IMR-90 (cell line): ENCODE measurements at places on chromosomes 2 and 18.
A peak's percentile ranks its signal among the peaks of the same experiment; 100 is the strongest.

- no peaks in the 10 kb centered on the region for H3K36me3 ChIP-seq
- H3K4me3 ChIP-seq, result no peak overlapping the region
- H3K27ac ChIP-seq, result no peak overlapping the region
- no peaks in the 10 kb centered on the region for H3K27me3 ChIP-seq
- peak; percentile 68 for DNase-seq
- no peaks in the 10 kb centered on the region for H3K4me1 ChIP-seq
Observed at GRCh38 chr2:166932032-166932431, 43.8 kb downstream of the XIRP2 start.

DNA sequence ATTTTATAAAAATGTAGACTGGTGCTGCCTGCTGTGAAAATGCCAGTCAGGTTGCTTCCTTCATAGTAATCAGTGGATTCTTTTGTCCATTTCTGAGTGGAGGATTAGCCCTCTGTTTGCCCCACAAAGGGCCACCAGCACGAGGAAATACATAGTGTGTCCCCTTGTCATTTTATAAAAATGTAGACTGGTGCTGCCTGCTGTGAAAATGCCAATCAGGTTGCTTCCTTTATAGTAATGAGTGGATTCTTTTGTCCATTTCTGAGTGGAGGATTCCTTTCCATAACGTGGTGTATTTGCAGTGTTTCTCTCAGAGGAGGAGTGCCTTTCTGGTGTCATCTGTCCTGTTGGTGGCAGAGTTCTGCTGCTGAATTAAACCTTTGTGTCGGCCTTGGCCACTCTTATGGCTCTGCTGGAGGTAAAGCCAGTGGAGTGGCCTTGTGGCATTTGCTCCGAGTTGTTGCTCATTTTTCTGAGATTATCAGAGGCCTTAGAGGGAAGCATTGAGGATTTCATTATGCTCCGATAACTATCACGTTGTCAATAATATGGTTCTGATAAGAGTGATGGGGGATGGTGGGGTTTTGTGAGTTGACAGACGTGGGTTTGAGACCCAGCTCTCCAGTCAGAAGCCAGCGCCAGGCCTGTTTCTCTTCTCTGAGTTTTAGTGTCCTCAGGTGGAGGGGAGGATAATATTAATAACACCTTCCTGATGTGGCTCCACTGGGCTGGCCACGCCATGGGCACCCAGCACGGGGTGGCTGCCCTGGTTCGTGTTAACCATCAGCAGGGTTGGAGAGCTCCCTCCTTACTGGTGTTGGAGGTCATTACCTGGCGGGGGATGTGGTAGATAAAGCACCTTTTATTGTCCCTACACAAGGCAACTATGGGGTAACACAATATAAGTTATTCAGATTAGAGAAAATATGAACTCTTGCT lies 96.6 kb downstream of the NEDD4L start:
- H3K27me3 ChIP-seq, result no peaks in the 10 kb centered on the region
- H3K4me1 ChIP-seq, result peaks cover 9% of the 10 kb centered on the region
- no peak overlapping the region for H3K4me3 ChIP-seq
- no peak overlapping the region for H3K27ac ChIP-seq
- no peaks in the 10 kb centered on the region for H3K36me3 ChIP-seq

DNA sequence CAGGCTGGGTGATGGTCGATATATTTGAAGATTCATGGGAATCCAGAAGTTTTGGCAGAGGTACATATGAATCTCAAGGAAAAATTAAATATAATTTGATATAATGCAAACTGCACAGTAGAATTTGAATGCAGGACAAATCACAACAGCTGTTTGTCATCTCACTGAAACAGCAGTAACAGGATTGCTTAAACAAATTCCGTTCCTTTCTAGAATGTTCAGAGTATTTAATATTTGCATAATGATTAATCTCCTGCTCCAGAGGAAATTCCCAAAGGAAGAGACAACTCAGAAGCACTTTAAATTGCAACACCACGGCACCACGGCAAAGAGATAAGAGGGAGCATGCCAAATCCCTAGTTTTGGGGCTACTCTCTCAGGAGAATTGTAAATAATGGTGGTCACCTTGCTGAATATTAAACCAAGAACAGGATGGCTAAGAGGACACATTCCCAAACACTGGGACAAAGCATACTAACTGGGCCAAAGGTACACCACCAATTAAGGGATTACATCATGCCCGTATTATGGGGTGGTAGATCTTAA lies 67.8 kb upstream of the MAP4K3 start:
- H3K4me3 ChIP-seq, result no peak overlapping the region
- H3K27me3 ChIP-seq, result no peaks in the 10 kb centered on the region
- H3K4me1 ChIP-seq, result peaks cover 33% of the 10 kb centered on the region
- peak; percentile 89 for DNase-seq

- H3K27ac ChIP-seq, result no peak overlapping the region
- no peak overlapping the region for H3K4me3 ChIP-seq
- H3K4me1 ChIP-seq, result no peaks in the 10 kb centered on the region
Observed at GRCh38 chr2:228409493-228409892, 228.0 kb upstream of the SPHKAP start.

- H3K36me3 ChIP-seq, result no peaks in the 10 kb centered on the region
- no peaks in the 10 kb centered on the region for H3K4me1 ChIP-seq
- H3K27me3 ChIP-seq, result peaks cover 20% of the 10 kb centered on the region
- no peak overlapping the region for H3K27ac ChIP-seq
Observed at GRCh38 chr2:241950413-241951315, 81.1 kb downstream of the RTP5 start.

DNA sequence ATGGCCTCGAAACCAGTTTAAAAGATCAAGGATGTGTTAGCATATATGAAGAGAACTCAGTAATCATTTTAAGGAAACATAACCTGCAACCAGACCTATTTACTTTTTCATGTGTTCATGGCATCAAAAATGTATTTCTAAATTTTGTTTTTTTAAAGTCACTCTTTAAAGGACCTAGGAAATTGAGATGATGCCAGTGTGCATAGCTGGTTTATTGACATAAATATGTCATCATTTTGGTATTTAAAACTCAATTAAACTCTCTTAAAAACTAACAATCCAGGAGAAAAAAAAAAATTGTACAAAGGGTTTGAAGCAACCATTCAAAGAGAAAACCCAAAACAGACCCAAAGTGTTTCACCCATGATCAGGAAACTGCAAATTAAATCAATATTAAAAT lies 198.9 kb upstream of the RND3 start:
- no peaks in the 10 kb centered on the region for H3K36me3 ChIP-seq
- no peak overlapping the region for H3K27ac ChIP-seq
- peaks cover 6% of the 10 kb centered on the region for H3K4me1 ChIP-seq
- no peak overlapping the region for H3K4me3 ChIP-seq
- no peaks in the 10 kb centered on the region for H3K27me3 ChIP-seq

- peak; percentile 48 for DNase-seq
- no peak overlapping the region for H3K4me3 ChIP-seq
- H3K27me3 ChIP-seq, result no peaks in the 10 kb centered on the region
- no peak overlapping the region for H3K27ac ChIP-seq
- H3K4me1 ChIP-seq, result peaks cover 8% of the 10 kb centered on the region
Observed at GRCh38 chr2:182404092-182404491, 22.7 kb downstream of the PDE1A start.

GRCh38 chr2:28622101-28622499 lies 126.2 kb downstream of the PLB1 start:
- H3K4me3 ChIP-seq, result no peak overlapping the region
- no peaks in the 10 kb centered on the region for H3K36me3 ChIP-seq
- no peaks in the 10 kb centered on the region for H3K27me3 ChIP-seq
- peak overlapping the region; percentile 74 for H3K27ac ChIP-seq
- no peak for DNase-seq

- H3K36me3 ChIP-seq, result no peaks in the 10 kb centered on the region
- peaks cover 5% of the 10 kb centered on the region; the same call in 1 of the 2 replicates for H3K4me1 ChIP-seq
- no peak overlapping the region for H3K27ac ChIP-seq
- H3K27me3 ChIP-seq, result no peaks in the 10 kb centered on the region
- no peak overlapping the region for H3K4me3 ChIP-seq
Observed at GRCh38 chr18:3069671-3070433, 56.9 kb upstream of the LPIN2 start.

DNA sequence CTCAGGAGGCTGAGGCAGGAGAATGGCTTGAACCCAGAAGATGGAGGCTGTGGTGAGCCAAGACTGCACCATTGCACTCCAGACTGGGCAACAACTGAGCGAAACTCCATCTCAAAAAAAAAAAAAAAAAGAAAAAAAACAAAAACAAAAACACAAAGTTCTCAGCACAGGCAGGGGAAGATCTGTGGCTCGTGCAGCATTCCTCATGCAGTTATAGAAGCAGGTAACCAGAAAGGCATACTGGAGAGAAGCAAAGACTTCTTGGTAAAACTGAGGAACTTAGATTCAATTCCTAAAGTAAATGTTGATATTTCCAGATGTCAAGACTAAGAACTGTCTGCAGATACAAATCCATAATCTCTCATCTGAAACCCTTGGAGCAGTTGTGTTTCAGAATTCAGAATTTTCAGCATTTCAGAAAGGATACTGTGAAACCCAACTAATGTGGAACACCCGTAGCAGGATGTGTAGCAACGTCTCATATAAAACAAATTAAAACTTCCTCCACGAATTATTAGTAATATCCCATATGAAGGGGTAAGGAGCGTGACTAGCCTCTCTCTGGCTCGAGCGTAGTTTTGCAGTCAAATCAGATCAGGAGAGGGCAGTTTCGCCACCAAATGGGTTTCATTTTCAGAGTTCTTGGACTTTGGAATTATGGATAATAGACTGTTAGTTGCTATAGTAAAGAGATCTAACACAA lies 13.2 kb upstream of the SLC25A52 start:
- H3K4me1 ChIP-seq, result no peaks in the 10 kb centered on the region
- no peaks in the 10 kb centered on the region for H3K27me3 ChIP-seq
- no peak overlapping the region for H3K4me3 ChIP-seq
- no peaks in the 10 kb centered on the region for H3K36me3 ChIP-seq
- no peak for DNase-seq
